ENCODE measurements at places on chromosomes 5 and 9.

DNA sequence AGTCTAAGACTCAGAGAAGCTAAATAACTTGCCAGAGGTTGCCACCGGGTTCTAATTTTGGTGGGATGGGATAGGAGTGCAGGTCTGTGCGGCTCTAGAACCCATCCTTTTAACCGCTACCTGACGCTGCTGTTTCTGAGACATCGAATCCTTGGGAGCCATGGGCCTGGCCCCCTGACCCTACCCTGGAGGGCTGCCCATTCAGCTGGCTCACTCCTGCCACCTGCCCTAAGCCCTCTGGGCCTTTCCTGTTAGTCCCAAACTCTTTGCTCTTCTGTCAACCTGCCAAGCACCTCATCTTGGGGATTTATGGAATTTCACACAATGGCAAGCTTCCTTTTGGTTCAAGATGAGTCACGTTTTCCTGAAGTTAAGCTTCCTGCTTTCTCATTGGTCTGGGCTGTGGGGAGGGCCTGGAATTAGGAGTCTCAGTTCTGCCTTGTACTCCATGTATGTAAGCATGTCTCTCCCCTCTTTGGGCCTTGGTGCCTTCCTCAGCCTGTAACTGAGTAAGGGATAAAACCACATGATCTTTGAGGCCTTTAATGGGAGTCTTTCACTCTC lies 26.6 kb downstream of the ENHO start:
- DNase-seq = no peak

GRCh38 chr9:136138566-136138965 lies 19.9 kb upstream of the TMEM250 start:
- peak; percentile 78 for DNase-seq

- DNase-seq = no peak
Observed at GRCh38 chr5:148639081-148639480, 15.2 kb downstream of the HTR4 start.

DNA sequence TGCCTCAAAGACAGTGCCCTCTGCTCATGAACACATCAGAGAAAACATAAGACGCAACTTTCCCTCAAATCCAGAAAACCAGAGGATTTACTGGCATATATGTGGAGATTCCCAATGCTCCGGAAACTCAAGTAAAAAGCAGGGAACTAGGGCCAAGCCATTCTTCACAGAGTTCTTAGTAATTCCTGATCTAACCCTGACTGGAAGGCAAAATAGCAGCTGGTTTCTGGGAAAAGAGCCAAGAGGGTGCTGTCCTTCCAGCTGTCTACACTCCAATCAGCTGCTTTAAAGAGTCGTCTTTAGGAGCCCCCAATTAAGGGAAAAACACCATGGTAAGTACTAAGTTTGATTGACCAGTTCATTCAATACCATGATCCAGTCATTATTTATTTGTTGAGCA lies 49.6 kb downstream of the GNA14 start:
- DNase-seq = peak; percentile 26

DNA sequence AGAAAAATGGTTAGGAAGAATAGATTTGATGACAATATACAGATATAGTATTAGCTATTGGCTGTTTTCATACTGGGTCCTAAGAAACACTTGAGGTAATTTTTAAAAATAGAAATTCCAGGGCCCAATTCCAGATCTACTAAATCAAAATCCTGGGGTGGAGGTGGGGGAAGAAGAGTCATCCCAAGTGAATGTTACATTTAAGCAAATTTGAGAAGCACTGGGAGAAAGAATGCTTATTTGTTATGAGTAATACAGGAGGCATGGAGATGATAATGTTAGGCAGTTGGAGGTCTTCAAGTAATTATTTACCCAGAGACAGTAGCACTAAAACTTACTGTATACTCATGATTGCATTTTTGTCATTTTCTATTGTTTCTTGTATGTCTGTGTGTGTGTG lies 93.0 kb upstream of the DAB2 start:
- DNase-seq = no peak

- DNase-seq = no peak
Observed at GRCh38 chr9:133785753-133786370, 47.7 kb upstream of the SARDH start.

DNA sequence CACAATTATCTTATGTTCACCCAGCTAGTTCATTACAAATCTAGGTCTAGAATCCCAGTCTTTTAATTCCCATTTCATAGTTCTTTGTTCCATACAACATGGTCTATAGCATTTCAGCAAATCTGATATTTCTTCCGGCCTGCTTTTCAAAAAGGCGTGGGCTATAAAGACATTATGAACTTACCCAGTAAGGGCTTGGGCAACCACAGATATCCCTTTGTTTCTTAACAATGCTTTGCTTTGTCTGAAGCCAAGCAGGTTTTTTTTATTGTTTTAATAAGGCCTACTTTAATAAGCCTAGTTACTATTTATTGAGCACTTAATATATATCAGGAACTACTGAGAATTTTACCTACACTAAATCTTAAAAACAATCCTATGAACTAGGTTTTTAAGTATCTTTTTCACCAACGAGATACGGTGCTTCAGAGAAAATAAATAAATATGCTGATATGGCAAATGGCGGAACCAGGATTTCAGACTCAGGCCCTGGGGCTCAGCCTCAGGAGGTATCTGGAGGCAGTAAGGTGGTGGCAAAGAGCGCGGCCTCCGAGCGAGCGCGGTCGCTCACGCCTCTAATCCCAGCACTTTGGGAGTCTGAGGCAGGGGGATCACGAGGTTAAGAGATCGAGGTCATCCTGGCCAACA lies 29.7 kb downstream of the PCA3 start:
- DNase-seq = no peak

DNA sequence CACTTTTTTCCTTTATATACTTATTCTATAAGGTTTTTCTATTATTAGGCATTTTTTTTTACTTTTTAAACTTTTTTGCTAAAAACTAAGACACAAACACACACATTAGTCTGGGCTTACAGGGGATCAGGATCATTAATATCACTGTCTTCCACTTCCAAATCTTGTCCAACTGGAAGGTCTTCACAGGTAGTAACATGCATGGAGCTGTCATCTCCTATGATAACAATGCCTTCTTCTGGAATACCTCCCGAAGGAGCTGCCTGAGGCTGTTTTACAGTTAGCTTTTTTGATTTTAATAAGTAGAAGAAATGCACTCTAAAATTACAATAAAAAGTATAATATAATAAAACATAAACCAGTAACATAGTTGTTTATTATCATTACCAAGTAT lies 345.5 kb upstream of the PTGER4 start:
- no peak for DNase-seq
